ENCODE measurements at places on chromosomes 5 and 9. TPM values are rescaled to one million over a fixed set of nuclear protein-coding genes. Genes with fewer than 3 reads are reported as not detected.

The FAM78A gene
- polyA plus RNA-seq = 36.4 TPM

DNA sequence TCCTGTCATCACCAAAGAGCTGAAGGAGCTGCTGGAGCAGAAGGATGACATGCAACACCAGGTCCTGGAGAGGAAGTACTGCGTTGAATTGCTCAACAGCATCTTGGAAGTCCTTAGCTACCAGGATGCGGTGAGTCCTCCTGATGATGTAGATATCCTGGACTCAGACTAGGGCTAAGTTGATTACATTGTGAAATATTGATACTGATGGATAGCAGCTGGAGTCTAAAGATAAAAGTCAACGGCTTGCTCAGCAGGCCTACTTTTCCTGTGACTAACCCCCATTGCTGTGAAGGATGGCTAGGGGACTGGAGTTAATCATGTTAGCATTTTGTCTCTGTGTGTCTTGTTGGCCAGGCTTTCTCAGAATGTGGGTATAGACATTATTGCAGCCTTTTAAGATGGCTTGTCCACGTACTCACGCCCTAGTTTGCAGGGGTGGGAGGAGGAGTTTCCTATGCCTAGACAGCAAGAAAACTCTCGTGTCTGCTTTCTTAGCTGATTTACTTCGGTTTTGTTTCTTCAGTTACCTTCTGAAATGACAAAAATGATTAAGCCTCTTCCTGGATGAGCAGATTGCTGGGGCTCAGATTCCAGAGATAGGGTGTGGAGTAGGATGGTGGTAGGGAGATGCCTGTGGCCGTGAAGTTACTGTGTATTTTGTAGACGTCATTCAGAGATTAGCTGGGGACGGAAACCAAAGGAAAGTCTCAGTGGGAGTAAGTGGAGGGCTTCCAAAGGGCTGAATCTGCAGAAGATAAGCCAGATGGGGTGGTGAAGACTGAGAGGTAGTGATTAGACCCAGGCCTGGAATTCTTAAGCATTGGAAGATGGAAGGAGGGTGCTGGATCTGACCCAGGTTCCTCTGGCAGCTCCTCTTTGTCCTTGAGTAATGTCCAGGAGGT is 166.3 kb downstream of the DOCK2 start:
- no peak for DNase-seq

The IL33 gene
- 26.2 TPM for polyA plus RNA-seq

- DNase-seq = no peak
Measured at GRCh38 chr5:98791001-98791519, 17.6 kb downstream of the RGMB start.

GRCh38 chr9:6779417-6780241 is 21.9 kb downstream of the KDM4C start:
- no peak for DNase-seq

The PCBD2 gene
- polyA plus RNA-seq = 10.2 TPM

The DMGDH gene
- polyA plus RNA-seq = 1.9 TPM

DNA sequence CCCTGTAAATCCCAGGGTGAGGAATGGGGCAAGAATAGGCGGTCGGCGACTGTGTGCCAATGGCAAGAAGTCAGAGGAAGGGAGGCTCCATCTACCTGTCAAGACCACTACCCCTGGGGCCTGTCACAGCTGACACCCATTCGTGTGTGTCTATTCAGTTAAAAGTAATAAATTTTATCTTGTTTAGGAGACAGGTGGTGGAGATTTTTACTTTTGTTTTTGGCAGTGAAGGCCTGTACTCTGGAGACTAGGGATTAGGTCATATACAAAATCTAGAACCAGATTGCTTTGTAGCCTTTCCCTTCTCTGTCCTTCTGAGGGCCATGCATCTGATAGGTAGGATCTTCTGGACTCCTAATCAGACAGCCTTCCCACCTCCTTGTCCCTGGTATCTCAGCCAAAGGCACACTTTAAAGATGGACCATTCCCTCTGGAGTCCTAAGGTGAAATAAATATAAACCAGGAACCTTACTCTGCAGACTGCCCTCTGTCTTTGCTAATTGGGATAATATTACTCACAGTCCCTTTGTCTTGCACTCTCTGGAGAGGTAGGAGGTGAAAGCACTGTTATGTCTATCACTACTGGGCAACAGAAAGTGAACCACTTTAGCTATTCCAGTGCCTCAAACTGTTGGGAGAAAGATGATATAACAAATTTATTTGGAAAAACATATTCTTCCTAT is 213.2 kb upstream of the ACTBL2 start:
- DNase-seq = no peak

The TCF7 gene
- polyA plus RNA-seq = 2.6 TPM

DNA sequence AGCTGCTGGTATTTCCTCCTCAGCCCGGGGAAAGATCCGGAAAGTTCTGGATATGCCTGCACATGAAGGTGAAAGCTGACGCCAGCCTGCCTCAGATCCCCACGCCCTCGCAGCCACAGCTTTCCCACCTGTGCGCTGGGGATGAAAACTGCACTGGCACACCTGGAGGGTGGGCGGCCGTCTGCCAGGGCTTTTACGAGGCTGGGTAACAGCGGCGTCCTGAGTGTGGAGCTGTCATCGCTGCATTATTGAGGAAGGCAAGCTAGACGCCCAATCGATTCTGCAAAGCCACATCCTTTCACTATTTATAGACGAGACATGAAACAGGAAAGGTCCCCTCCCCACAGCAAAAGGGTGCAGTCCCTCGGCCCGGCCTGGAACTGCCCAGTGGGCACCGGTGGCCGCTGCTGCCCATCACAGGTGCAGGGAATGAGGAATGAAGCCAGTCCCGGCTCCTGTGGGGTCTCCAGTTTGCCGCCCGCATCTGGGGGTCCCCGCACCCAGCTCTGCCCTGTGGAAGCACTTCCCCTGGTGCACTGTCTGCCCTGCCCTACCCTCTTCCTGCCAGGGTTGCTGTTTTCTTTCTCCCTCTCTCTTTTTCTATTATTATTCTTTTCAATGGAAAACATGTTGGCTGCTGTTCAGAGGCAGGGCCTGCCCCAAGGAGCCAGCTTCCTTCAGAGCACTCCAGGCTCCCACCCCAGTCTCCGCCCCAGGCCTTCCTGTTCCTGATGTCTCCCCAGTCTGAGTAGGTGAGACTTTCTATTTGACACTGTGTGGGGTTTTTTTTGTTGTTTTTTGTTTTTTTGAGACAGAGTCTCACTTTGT is 7.0 kb downstream of the NOTCH1 start:
- no peak for DNase-seq

The OBP2B gene
- polyA plus RNA-seq = not detected
